Activated CD8-positive, alpha-beta memory T cell treated with anti-CD3 and anti-CD28 coated beads for 4 hours (primary cell): ENCODE measurements at places on chromosomes 11 and 22.

DNA sequence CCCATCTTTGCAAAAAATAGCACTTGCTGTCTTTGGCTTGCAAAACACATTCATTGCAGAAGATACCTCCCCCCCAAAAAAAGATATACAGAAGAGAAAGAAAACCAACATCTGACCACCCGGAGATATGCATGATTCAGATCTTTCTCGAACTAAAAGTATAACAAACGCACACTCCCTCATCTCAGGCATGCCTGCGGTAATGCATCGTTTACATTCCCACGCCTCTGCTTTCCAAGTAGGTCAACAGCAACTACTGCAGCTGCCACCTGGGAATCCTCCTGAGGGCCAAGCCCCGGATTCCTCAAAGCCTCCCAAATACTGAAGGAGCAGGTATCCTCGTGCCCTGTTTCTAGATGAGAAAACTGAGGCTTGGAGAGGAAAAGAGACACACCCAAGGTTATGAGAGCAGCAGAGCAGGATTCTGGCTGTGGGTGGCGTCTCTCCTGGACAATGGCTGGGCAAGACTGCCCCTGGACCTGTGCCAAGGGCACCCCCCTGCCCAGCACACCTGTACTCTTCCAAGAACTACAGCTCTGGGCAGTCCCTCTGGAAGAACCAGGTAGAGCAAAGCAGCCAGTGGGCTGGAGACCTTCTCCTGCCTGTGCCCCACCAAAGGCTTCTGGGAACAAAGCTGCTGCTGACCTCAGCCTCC lies 38.1 kb downstream of the NUP50 start:
- DNase-seq, result no peak

- no peak for DNase-seq
Observed at GRCh38 chr11:98616098-98616655, 404.6 kb upstream of the CNTN5 start.

DNA sequence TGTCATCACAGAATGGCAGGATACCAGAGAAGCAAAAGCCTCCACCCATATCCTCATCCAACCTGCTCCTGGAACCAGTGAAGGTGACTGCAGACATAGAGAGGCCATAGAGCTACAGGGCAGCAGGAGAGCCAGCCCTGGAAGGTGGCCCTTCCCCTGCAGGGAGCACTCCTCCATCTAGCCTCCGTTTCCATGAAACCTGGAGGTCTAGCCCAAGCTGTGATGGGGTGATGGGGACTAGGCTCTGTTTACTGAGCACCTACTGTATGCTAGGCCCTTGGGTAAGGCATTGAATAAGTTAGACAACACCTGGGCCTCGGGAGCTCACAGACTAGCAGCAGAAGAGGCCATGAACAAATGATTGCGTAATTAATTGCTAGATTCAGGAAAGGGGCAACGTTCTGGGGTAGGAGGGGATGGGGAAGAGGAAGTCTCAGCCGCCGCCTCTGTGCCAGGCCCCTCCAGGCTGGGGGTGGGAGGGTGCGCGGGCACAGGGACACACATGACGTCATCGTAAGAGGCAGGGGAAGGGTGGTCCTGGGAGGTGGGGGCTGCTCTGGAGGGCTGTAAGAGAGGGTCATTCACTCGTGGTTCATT lies 784 bp upstream of the SYNGR1 start:
- DNase-seq, result no peak

DNA sequence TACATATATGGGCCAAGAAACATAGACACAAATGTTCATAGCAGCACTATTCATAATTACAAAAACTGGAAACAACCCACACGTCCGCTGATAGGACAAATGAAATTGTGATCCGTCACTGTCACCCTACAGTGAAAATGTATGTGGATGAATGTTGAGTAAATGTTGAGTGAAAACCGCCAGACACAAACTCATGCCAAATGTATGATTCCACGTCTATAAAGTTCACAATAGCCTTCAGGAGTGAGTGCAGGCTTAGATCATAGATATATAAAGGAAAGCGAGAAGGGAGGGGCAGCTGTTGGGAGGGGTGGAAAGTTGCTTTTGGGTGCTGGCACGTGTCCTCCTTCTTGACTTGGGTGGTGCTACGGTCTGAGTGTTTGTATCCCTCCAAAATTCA lies 33.6 kb downstream of the DBX1 start:
- no peak for DNase-seq

DNA sequence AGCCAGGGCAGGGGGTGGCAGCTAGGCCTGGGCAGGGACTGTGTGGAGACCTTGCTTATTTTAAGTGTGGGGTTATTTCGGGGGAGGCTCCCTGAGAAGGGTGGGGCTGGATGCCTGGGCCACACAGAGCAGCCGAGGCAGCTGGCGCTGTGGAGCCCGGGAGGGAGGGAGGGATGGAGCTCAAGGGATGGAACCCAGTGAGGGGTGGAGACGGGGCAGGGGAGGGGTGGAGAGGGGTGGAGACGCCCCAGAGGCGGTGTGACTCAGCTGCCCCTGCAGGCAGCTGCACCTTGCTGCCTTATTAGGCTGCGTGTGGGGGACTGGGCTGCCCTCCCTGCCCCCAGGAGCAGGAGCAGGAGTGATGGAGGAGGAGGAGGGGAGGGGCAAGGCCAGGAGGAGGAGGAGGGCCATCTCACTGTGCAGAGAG lies 9.8 kb upstream of the TSSC4 start:
- DNase-seq, result no peak

GRCh38 chr11:87275176-87275575 lies 237.4 kb downstream of the TMEM135 start:
- no peak for DNase-seq

GRCh38 chr11:78061088-78061920 lies 2.4 kb upstream of the THRSP start:
- DNase-seq, result no peak

- DNase-seq, result no peak
Observed at GRCh38 chr22:27413702-27414101, 387.9 kb downstream of the MN1 start.

DNA sequence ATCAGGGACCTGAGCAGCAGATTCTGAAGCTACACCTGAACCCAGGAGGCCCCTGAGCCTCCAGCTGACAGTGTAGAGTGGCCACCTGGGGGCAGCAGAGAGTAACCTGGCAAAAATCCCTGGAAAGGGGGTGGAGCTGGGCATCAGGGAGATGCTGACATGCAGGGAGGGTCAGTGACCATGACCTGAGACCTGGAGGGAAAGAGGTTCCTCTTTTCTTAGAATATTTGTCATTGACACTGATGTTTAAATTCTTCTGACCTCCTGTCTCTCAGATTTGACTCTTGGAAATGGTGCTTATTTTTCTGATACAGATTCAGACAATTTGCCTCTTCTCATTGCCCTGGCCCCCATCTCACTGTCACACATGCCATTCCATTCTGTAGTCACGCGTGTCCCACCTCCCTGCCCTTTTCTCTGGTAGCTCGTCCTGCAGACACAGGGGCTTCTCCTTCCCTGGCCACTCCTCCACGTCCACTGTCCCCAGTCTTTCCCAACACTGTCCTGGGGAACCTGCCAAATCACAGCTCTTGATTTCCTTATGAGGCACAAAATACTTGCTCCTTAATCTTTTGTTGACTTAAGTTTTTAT lies 117.2 kb upstream of the IGLL5 start:
- no peak for DNase-seq

- no peak for DNase-seq
Observed at GRCh38 chr11:8092587-8093424, 11.8 kb downstream of the TUB start.

DNA sequence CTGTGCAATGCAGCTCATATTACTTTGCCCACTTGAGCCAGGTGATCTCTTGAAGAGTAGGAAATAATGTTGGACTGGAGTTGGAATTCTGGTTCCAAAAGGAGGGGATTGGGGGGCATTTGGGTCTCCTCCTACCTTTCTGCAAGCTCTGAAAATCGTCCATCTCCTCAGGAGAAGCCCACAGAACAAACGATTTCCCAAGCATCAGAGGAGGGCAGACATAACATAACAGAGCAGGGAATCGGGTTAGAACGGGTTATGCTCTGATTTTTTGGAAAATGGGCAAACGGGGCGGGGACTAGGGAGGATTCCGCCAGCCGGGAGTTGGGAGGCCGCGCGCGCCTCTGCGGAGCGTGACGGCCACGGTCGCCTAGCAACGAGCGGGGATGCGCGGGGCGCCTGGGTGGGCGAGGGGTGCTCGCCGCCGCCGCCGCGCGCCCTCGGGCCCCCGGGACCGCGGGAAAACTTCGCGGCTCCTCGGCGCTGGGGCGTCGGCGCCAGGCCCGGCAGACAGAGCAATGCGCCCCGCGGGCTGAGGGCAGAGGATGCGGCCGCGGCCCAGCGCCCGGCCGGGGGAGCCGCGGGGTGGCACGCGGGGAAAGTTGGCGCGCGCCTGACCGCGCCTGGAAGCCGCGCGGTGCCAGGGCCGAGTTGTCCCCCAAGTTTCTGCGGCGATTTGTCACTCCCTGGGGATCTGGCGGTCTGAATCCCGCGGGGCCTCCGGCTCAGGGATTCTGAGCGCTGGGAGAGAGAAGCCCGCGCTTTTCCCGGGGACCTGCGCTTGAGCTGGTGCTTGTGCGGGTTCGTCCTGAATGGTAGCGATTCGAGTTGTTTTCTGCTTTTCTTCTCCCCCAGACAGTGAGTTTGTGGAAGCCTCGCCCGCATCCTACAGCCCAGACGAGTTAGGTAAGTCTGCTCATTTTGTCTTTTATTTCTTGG lies 27.8 kb upstream of the AMOTL1 start:
- no peak for DNase-seq

DNA sequence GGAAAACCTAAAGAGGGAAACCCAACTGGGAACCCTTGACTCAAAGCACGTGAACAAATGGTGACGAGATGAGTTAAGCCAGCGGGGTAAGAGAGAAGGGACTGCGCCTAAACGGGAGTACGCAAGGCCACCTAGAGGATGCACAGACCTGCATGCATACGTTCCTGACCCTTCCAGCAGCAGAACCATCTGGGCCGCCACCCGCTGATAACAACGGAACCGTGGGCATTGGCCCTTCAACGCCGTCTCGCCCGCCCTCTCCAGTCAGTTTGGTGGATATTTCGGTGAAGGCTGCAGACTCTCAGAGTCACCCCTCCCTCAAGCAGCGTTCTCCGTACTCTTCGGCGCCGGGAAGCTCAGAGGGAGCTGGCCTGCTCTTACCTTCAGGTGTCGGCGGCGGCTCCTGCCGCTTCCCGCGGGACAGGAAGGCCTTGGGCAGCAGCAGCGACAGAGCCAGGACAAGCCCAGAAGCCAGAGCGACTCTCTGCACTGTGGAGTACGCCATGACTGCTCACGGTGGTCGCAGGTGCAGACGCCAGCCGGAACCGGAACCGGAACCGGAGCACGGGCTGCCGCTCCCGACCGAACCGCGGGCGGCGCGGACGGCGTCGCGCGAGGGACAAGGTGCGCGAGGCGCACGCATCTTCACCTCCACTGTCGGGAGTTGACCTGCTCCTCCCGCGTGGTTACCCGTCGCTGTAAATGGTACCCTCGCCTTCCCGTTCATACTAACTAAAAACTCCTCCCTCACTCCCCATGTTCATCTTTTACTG lies at the start of gene RIC3:
RIC3 (minus strand) TSS at position 541 of the 773 bp plus-strand sequence; CDS start at position 505, 36 bp downstream.
- peak; percentile 13 for DNase-seq

- DNase-seq, result no peak
Observed at GRCh38 chr22:19172213-19173046, 6.1 kb downstream of the SLC25A1 start.
